Sigmoid colon (tissue), 7 donors: ENCODE measurements at places on chromosomes 2 and 18. TPM values are rescaled to one million over a fixed set of nuclear protein-coding genes. Genes with fewer than 3 reads are reported as not detected.

Gene CRYBA2
- total RNA-seq: not detected

Gene DCC
- 0.36 TPM for total RNA-seq

Gene SERPINB4
- total RNA-seq: not detected

Gene SPC25
- total RNA-seq: not detected

Gene RESP18
- total RNA-seq: not detected

Gene CMPK2
- 9.3 TPM for total RNA-seq

Gene PSMA8
- not detected for total RNA-seq

Gene CROCC2
- total RNA-seq: not detected

Gene FBLN7
- total RNA-seq: 1.1 TPM

Gene GPR45
- total RNA-seq: not detected
